Brain (organoid and tissue), 16 donors: ENCODE measurements at places on chromosomes 4 and X. TPM values are rescaled to one million over a fixed set of nuclear protein-coding genes. Genes with fewer than 3 reads are reported as not detected.

DNA sequence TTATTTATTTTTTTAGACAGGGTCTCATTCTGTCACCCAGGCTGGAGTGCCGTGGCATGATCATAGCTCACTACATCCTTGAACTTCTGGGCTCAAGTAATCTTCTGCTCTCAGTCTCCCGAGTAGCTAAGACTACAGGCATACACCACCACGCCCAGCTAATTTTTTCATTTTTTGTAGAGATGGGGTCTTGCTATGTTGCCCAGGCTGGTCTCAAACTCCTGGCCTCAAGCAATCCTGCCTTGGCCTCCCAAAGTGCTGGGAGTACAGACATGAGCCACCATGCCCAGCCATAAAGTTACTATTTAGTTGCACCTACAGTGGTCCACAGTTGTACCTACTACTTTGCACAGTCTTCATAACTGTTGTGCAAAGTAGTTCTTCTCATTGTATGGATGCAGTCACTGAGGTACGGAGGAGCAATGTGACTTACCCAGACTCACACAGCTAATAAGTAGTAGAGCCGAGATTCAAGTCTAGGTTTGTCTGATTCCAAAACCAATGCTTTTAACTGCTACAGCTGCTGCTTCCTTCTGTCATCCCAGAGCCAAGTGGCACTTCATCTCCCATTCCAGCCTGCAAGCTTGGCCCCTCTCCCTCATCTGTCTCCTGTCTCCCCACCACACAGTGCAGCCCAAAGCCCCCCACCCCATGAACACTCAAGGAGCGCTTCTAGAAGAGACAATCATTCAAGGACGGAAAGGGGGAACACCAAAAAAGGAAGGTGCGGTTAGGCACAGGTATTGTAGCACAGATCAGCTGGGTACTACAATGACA, 24.0 kb upstream of the IQSEC2 start:
- DNase-seq: no peak

DNA sequence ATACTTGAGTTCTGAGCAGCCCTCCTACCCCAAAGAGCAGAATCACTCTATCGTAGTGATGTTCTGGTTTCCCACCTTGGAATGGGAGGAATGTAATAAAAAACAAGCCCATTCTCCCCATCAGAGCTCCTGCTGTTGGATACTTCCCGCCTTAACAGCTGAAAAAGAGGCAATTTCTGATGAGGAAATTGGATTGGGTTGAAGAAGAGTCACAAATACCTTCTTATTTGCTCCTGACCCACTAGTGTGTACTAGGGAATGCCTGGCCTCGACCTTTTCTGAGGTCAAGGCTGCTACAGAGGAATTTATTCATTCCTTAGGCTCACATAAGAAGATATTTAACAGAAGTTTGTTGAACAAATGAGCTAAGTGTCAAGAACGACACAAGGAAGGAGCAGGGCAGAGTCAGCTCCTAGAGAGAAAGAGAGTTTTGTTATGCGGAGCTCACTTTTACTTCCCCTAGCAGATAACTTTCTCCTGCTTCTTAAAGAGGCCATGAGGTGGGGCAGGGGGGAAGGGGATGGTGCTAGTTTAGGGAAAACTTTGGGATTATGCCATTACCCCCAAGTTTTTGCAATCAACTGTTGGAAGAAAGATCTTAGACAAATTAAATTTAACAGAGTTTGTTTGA, 273.8 kb upstream of the CLNK start:
- no peak for DNase-seq

Gene ZDHHC9
- 57.9 TPM for polyA plus RNA-seq

- no peak for DNase-seq
Observed at GRCh38 chr4:38567457-38567856, 96.5 kb upstream of the KLF3 start.

- peak; percentile 24 for DNase-seq
Observed at GRCh38 chr4:127284236-127284635, 348.5 kb upstream of the INTU start.

Gene SASH3
- 2.0 TPM for polyA plus RNA-seq

Gene FGF5
- not detected for polyA plus RNA-seq

GRCh38 chr4:165006456-165006855, 25.3 kb upstream of the TRIM60 start:
- no peak for DNase-seq

- no peak for DNase-seq
Observed at GRCh38 chrX:47212381-47213293, 5.8 kb upstream of the CDK16 start.

GRCh38 chr4:89114100-89114499, 2.8 kb downstream of the TIGD2 start:
- no peak for DNase-seq

DNA sequence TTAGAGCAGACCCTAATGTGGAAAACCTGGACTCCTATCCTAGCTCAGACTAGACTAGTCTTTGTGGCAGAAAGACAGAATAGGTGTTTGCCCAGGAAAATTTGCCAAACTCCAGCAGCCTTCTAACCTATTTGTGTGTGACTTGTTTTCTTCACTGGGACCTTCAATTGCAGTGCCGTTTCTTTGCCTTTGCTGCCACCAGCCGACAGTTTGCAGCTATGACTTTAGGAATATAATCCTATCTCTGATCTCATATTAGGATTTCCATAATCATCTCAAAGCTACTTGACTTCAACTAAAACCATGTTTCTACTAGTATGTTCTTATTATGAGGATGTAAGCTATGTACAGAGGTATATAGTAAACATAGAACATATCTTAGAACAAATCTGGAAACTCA, 60.2 kb upstream of the PGAM4 start:
- peak; percentile 25 for DNase-seq

- no peak for DNase-seq
Observed at GRCh38 chr4:101981756-101982155, 191.2 kb downstream of the BANK1 start.

GRCh38 chr4:6527259-6527658, 47.7 kb upstream of the MAN2B2 start:
- no peak for DNase-seq

GRCh38 chr4:151882072-151882803, 121.4 kb upstream of the GATB start:
- DNase-seq: no peak

Gene HGFAC
- 0.88 TPM for polyA plus RNA-seq

GRCh38 chr4:169115897-169116254, 105.8 kb upstream of the CBR4 start:
- DNase-seq: no peak

Gene F9
- not detected for polyA plus RNA-seq

- no peak for DNase-seq
Observed at GRCh38 chrX:149629730-149630387, 1.7 kb downstream of the TMEM185A start.

DNA sequence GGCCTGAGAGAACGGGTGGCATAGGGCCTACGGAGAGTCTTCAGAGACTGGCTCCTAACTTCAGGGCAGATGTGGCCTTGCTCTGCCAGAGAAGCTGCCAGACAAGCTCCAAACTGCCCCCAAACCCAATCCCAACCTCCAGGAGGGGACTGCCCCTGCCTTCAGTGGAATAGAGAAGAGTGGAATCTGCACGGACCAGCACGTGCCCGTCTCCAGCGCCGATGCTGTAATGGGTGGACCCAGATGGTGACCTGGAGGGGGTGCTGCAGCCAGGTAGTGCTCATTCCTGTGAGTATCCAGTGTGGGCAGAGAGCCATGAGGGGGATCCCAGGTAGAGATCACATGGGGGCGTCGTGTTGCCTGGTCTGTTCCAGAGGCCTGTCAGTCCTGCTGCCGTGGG, 73.2 kb upstream of the NKX1-1 start:
- no peak for DNase-seq

Gene GAGE12E
- not detected for polyA plus RNA-seq

Gene EVC
- polyA plus RNA-seq: 2.7 TPM

DNA sequence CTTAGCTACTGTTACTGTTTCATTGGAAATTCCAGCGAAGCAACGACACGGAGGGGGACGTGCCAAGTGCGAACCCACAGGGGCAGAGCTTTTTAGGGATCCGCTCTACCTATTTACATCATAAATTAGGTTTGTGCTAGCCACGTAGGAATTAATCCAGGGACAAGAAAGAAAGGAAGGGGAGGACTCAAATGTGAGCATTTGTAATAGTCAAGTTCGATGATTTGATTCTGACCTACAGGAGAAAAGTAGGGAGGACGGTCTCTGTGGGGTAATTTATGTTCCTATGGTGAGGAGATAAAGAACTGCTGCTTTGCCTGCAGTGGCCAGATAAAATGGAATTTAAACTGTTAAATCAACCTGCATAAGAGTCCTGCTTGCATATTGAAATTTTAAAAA, 1.7 kb downstream of the INTS6L start:
- DNase-seq: no peak

DNA sequence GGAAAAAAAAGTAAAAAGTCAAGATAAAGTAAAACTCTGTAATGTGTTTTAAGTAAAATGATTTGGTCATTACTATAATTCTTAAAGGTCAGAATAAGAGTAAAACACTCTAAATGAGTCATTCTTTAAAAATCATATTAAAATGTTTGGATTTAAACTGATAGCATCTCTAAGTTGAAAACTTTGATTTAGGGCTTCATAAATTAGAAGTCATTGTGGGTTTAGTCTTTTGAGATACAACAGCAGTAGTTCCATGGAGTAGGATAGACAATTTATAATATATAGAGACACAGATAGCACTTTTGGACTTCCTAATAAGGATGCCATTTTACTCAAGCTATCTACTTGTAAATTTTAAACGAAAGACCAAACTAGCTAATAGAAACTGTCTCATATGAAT, 77.1 kb upstream of the PABPC4L start:
- no peak for DNase-seq

DNA sequence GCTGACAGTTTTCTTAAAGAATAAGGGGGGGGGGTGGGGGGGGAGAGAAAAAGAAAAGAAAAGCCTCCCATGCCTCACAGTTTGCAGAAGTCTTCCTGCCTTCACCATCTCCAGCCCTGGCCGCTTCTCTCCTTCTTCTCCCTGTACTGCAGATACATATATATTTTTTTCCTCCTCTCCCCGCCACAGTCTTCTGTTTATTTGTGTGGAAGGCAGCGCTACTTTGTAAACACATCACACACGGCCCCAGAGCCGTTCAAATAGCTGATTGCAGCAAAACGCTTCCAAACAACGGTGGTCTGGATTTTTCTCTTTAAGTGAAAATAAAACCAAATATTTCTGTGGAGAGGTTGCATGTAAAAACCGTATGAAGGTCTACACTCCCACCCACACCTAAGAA, 732 bp downstream of the NLGN4X start:
- DNase-seq: peak; percentile 34

Gene CRMP1
- polyA plus RNA-seq: 599 TPM

DNA sequence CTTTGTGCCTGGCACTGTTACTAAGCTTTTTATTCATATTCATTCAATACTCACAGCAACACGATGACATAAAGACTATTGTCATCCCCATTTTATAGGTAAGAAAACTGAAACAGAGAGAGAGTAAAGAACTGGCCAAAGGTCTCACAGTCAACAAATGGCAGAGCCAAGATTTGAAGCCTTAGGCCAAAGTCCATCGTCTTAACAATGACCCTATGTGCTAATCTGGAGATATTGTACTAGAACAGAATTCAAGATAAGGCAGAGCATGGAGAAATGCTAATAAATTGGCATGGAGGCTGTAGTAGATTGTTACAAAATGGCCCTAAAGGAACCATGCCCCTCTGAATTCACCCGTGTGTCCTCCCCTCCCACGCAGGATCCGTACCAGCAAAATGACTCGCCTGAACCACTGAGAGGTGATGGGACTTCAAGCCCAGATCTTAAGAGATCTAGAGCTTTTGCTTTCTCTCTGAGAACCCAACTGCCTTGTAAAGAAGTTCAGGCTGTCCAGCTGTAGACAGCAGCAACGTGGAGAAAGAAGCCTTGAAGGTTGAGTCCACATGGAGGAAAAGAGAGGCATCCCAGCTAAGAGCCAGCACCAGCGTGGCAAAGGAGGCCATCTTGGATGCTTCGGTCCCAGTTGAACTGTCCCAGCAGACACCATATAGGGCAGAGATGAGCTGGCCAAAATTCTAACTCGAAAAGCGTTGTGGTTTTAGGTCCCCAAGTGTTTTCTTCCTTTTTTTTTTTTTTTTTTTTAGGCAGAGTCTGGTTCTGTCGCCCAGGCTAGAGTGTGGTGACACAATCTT, 52.8 kb upstream of the RBM47 start:
- no peak for DNase-seq

DNA sequence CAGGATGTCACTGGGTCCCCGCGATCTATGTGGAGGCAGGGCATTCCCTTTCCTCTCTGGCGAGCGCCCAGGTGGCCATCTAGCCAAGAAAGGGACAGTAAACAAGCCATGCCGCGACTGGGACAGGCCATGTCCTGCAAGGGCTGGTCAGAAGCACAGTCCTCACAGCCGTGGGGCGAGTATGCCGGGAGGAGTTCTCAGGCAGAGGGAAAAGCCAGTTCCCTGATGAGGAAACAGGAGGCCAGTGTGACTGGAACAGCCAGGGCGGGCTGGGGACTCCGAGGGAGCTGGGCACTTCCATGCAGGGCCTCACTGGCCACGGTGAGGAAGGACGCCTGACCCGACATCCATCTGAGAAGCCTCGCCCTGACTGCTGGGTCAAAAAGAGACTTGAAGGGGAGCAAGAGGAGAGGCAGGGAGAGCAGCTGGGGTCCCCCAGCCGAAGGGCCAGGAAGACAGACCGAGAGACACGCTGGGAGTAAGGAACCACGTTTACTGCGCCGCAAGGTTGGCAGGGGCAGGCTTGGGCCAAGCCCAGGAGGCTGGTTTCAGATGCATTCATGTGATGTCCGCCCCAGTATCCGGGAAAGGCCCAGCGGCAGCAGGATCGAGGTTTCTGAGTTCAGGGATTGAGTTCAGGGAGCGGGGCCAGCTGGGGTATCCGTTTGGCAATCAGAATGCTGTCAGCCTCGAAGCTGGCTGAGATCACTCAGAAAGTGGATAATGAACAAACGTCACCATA, 15.0 kb downstream of the CFAP99 start:
- DNase-seq: no peak

Gene DLG3
- polyA plus RNA-seq: 37.9 TPM

DNA sequence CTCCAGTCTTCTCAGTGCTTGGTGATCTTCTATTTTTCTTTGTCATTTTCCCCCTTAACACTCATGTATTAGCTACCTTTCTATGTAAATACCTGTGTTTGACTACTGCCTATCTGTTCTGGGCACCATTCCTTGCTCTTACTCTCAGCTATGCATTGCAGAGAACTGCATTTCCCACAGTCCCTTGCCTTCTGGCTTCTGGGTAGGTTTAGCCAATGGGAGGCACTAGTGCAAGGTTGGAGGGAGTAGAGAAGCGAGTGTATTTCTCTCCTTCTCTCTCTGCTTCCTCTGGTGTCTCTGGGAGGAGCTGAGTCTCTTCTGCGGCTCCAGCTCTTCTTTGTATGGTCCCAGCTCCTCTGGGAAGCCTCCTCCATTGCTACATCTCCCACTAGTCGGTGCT, 50.5 kb downstream of the CWH43 start:
- no peak for DNase-seq

Gene SMARCA1
- 28.5 TPM for polyA plus RNA-seq

- peak; percentile 89 for DNase-seq
Observed at GRCh38 chr4:74932832-74933561, at the start of gene PARM1. Gene PARM1, plus strand, starts transcription at chr4:74933116. Its CDS starts 212 bp downstream, at chr4:74933328.

Gene CPZ
- polyA plus RNA-seq: 2.9 TPM

GRCh38 chr4:152972821-152973628, 36.9 kb downstream of the FHDC1 start:
- DNase-seq: no peak

Gene SCRG1
- 9.3 TPM for polyA plus RNA-seq
